ENCODE measurements at places on chromosomes 7 and 10. TPM values are rescaled to one million over a fixed set of nuclear protein-coding genes. Genes with fewer than 3 reads are reported as not detected.

GRCh38 chr10:29618341-29619171 is 16.2 kb downstream of the SVIL start:
- no peak for DNase-seq

Gene MYO3A
- total RNA-seq: 0.82 TPM

- DNase-seq: no peak
Measured at GRCh38 chr7:51860305-51860704, 543.7 kb upstream of the COBL start.

Gene CFAP58
- total RNA-seq: 0.44 TPM

Gene NFKB2
- total RNA-seq: 26.1 TPM

Gene NANOS1
- 3.0 TPM for total RNA-seq

DNA sequence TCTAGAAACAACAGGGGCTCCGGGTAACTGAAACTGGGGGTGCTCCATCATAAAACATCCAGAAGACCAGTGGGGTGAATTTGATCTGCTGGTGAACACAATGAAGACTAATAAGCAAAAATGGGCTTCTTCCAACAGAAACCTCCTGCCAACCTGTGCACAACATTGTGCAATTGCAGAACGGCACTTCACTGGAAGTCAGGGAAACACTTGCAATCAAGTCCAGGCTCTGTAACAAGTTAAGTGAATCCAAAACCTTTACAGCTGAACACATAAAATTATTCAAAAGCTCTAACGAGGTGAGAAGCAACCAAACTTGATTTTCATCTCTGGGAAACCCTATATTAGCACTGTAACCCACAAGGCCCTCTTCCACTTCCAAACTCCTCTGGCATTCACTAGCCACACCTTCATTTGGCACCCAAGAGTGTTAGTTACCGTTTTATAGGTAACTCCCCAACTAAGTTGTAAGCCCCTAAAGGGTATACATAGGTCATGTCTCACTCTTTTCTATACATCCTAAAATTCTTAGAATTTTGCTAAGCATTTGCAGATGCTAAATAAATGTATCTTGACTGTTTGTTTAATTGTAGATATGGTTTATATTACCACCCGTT is 22.0 kb downstream of the IMMP2L start:
- DNase-seq: no peak

GRCh38 chr7:28524978-28525377 is 112.7 kb downstream of the CREB5 start:
- no peak for DNase-seq

DNA sequence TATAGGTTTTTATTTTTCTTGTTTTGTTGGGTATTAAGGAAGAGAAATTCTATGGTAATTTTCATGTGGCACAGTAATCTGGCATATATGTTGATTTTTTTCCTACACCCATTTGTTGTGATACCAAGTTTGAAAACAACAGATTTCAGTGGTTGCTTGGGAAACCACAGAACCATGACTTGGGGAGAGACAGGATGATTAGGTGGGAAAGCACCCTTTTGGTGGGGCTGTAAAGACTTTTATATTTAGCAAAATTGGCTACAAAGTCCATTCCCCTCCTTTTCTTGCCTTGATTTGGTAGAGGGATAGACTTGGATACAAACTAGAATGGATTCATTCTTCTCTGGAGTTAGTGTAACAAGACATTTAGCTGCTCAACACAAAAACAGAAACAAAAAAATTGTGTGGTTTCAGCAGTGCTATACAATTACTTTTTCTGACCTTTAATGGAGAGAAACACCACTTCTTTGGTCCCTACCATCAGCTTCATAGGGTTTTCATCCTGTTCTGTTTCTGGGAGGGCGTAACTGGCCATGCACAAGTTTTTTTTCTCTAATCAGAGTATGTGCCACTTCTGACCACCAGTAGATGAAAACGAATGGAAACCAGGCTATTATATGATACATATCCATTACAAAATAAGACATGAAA is 52.7 kb downstream of the FIGNL1 start:
- DNase-seq: no peak

Gene FRA10AC1
- 12.5 TPM for total RNA-seq

DNA sequence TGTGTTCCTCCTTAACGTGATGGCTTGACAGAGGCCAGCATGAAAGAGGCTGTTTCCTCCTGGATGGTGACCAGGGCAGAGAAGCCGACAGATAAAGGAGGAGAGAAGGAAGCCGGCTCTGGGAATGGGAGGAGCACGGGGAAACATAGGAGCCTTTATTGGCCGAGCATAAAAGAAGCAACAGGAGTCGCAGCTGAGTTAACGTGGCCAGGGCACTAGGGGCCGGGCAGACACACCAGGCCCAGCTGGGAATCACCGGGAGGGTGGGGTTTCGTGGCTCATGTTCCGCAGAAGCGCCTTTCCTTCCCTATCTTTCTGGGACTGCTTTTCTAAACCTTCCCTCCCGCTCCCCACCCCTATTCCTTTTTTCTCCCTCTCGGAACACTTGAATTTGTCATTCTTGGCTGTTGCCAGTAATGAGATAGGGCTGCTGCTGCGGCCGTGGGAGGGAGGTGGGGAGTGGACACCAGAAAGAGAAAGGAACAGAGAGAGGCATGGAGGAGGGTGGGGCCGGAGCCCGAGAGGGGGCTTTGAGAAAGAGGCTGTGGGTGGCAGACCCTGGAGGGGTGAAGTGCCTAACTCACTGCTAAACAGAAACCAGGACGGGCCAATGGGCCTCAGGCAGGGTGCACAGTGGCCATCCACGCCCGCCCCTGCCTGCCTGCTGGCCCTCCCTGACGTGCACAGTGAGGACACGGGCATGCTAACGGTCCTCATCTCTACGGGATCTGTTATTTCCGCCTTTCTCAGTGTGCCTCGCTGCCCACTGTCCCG is 65.2 kb downstream of the COL13A1 start:
- peak; percentile 53 for DNase-seq

Gene GPER1
- total RNA-seq: 0.91 TPM
